ENCODE measurements at places on chromosomes 6 and 20. TPM values are rescaled to one million over a fixed set of nuclear protein-coding genes. Genes with fewer than 3 reads are reported as not detected.

TP53TG5 gene
- total RNA-seq: not detected

GFOD1 gene
- total RNA-seq: 4.4 TPM

SPATS1 gene
- total RNA-seq: not detected

OR2B6 gene
- total RNA-seq: not detected

KCNG1 gene
- total RNA-seq: 116 TPM

CAPN11 gene
- 1.0 TPM for total RNA-seq

SLC26A8 gene
- total RNA-seq: 0.03 TPM

CNBD2 gene
- total RNA-seq: 4.8 TPM

KDM1B gene
- 6.8 TPM for total RNA-seq
